ENCODE measurements at places on chromosomes 12 and 14. TPM values are rescaled to one million over a fixed set of nuclear protein-coding genes. Genes with fewer than 3 reads are reported as not detected.

GRCh38 chr12:49929581-49929980, 21.0 kb upstream of the AQP2 start:
- DNase-seq, result no peak

The NKX2-1 gene
- total RNA-seq, result not detected

The SLC6A12 gene
- not detected for total RNA-seq

The ARF3 gene
- 49.7 TPM for total RNA-seq

- DNase-seq, result no peak
These were observed 428.9 kb upstream of the ATXN7L3B start for GRCh38 chr12:74108729-74109128.

The ZDHHC22 gene
- total RNA-seq, result not detected

DNA sequence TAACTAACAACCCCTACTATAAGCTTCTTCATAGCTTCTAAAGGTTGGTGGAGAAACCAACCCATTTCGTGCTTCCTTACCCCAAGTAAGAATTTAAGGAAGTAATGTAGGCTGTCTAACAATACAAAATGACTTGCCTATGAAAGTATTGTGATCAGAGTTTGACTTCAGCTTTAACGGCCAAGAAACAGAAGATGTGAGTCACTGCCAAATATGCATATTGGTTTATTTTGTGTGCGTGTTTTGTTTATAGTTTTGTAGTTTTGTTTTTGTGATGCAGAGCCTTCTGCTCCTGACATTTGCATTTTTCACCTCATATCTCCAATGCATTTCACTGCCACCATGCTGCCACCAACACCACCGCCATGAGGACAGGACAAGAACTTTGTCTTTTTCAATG, 146.0 kb downstream of the FBXL14 start:
- DNase-seq, result no peak

The DCTN2 gene
- 77.1 TPM for total RNA-seq

DNA sequence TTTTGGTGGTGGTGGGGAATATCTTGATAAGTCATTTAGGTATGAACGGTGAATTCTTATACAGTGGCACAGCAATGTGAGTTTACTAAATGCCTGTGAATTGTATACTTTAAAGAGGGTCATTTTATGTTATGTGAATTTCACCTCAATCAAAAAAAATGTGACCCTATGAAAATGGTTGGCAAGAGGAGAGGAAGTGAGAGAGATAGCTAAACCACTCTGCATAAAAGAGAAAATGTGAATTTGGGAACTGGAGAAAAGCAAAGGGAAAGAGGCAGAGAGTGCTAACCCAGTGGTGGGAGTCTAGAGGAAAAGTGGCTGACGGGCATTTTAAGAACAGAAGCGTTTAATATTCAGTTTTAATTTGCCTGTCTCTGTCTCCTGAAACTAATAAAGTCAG, 93.8 kb downstream of the SLC38A6 start:
- no peak for DNase-seq

- DNase-seq, result no peak
These were observed 108.0 kb downstream of the EEA1 start for GRCh38 chr12:92821142-92821541.

DNA sequence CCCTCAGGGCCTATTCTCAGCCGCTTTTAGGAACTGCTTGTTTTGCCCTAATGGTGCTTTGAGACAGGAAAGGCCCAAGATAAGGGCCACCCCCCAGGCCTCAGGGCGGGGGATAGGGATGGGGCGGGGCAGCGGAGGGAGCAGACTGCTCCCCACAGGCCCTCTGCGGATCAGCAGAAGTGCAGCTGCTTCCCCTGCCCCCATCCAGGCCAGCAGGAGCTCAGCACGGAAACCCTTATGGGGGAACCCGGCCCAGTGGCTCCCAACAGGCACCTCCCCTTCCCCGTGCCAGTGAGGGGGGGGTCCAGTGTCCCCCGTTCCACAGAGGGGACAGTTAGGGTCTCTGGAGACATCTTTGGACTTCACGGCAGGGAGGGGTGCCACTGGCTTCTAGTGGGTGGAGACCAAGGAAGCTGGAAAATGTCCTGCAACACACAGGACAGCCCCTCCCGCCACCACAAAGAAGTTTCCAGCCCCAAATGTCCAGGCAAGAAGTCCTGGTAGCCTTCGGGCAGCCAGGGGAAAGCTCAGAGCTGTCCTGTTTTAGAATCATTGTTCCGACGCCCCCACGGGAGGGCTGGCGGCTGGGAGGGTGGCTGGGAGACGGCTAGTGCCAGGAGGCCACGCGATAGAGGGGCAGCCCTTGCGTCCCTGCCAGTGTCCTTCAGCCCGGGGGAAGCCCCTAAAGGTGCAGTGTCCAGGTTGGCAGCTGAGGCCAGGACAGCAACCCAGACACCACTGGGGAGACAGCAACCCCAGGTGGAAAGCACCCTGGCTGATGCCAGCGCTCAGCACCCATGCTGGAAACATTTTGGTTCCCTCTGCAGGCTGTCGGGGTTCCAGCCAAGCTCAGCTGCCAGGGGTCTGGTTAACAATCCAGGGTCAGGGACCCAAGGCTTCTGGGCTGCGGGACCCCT, 10.4 kb upstream of the GPR132 start:
- no peak for DNase-seq

DNA sequence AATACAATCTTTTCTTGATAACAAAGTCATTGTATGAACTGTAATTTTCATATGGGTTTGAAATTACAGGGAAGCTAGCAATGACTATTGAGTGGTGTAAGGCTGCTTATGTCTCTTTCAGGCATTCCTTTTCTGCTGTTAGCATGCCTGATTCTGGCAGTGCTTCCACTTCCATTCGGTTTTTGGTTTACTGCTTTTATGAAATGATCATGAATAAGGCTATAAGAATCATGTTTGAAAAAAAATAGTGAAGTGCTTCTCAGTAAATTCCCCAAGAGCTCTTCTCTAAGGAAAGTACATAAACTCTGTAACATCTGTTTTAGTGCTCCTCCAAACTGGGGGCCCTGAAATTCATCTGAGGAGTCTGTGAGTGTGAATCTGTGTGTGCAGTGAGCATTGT, 434.0 kb upstream of the RGS6 start:
- no peak for DNase-seq

Measured in activated naive CD4-positive, alpha-beta T cell treated with anti-CD3 and anti-CD28 coated beads, Interleukin-2, amount 50 U/mL, for 72 hours (primary cell).